SK-N-DZ (cell line): ENCODE measurements at places on chromosomes 5 and 9.

- no peak for DNase-seq
These were observed 7.4 kb upstream of the UBAC1 start for GRCh38 chr9:135968601-135969000.

DNA sequence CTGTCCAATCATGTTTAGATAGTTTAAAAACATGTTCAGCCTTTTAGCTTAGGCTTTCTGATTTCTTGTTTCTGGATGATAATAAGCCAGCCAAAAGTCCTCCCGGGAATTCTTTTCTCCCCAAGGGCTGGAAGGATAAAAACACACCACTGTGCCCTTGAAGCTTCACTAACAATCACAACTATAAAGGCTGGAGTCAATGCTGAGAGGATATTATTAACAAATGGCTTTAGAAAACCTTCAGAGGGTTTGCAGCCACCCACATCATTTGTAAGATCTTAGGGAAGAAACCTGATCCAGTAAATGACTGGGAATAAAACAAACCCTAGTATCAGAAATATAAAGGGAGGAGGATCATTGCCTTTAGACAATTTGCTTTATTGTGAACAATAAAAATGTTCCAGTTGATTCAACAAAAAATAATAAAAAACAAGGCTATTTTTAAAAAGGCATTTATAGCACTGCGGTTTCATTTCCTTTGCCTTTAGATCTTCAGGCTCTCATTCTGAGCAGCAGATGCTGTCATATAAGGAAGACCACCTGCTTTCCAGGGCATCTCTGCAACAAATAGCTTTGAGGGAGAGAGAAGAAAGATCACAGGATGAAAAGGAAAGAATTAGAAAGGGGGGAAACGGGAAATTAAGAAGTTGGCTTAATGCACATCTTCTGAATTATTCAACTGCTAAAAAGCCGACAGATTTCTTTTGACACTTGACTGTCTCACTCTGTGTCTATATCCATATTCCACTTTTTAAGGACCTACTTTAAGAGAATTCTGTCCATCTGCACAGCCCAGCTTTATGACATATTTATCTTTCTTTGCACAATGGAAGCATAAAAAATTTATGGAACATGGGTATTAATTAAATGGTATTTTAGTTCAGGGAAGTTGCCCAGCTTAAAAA, 277.2 kb upstream of the SLC24A2 start:
- DNase-seq, result no peak

- DNase-seq, result no peak
These were observed 341.5 kb downstream of the OSTF1 start for GRCh38 chr9:75429531-75430475.

DNA sequence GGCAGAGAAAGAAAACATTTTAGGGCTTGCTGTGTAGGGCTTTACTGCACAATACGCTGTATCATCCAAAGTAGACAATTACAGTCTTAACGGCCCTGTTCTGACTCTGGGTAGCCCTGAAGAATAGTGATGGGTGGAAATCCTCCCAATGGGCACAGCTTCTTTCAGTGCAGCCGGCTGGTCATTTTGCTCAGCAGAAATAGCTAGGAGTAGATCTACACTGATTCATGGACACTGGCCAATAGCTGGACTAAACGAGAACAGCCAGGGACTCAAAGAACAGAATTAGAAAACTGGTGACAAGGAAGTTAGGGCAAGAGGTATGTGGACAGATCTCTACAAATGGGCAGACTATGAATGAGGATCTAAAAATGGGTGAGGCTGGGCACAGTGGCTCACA, 69.3 kb downstream of the IARS1 start:
- no peak for DNase-seq

DNA sequence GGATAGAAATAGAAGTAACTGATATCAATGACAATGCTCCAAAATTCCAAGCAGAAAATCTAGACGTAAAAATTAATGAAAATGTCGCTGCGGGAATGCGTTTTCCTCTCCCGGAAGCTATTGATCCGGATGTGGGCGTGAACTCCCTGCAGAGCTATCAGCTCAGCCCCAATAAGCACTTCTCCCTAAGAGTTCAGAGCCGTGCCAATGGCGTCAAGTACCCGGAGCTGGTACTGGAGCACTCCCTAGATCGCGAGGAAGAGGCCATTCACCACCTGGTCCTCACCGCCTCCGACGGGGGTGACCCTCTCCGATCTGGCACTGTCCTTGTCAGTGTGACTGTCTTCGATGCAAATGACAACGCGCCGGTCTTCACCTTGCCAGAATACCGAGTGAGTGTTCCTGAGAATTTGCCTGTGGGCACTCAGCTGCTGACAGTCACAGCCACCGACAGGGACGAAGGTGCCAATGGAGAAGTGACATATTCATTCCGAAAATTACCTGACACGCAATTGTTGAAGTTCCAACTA, 818 bp downstream of the PCDHGA10 start:
- DNase-seq, result no peak

GRCh38 chr5:145856285-145856818, 16.5 kb downstream of the GRXCR2 start:
- DNase-seq, result peak; percentile 67

DNA sequence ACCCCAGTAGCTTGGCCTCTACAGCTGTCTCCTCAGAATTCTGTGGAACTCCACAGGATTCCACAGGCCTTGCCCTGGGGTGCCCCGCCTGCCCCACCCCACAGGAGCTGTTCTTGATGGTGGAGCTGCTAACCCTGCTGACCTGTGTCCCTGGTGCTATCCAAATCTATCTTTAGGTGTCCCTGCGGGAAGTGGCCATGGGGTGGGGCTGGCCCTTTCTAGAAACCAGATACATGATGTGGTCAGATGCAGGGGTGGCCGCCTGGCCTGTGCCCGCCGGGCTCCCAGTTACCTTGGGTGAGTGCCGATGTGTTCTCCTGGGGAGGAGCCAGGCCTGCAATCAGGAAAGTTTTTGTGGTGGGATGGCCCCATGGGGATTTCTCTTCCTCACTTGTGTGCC, 34.2 kb downstream of the WNK2 start:
- no peak for DNase-seq

GRCh38 chr5:133299728-133300127, 247.9 kb downstream of the HSPA4 start:
- DNase-seq, result no peak

DNA sequence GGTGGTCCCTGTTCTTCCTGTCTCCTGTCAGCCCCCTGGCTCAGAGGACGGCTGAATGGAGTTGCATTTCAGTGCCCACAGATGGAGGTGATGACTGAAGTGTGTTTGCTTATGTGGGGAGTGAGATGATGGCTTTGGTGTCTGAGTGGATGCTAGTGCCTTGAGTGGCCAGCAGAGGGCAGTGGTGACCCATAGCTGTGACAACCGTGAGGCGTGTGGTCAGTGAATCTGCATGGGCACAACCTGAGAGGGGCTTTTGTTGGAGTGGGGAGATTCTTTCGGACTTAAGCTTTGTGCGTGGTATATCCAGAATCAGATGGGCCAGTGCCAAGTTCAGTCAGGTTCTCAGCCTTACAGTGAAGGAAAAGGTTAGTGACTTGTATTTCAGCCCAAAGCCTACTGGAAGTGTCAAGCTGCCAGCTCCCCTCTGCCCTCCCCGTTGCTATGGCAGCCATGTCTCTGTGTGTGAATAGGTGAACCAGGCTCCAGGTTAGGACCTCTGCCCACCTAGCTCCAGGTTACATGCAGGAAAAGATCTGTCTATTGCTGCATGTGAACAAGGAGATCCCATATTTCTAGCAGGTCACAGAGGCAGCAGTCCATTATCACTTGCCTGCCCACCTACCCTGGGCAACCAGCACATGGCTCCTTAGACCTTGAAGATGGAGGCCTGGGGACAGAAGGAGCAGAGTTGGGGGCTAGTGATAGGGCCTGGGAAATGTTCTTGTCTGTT, 14.7 kb upstream of the CXXC5 start:
- peak; percentile 80 for DNase-seq

DNA sequence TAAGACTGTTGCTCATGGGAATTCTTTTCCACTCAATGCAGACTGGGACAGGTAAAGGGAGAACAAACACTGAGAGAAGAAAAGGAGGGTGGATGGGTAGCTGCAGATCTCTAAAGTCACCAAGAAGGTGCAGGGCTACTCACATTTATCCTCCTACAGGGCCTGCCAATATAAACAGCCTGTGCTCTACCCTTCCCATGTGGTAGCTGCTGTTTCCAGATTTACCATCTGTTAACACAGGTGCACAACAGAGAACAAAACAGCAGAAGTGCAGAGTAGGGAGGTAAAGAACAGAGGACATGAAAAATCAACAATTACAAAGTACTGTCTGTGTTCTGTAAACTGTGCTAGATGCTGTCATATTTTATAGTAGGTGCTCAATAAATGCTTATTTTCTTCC, 26.0 kb downstream of the JAKMIP2 start:
- no peak for DNase-seq

GRCh38 chr5:170361616-170362015, 27.6 kb downstream of the KCNMB1 start:
- no peak for DNase-seq

DNA sequence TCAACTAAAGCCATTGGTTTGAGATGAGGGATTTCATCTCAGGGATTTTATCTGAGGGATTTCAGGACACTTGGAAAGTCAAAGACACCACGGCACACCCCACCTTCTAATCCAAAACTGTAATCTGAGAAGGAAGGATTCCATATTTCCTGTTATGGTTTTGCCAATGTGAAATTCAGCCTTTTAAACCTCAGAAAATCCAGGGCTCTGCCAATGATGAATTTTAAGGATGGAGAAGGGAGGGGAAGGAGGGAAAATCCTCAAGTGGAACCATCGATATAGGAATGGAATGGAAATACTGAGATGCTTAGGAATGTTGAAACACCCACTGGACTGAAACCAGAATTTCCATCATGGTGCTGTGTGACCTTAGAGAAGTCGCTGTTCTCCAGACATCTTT, 5.3 kb downstream of the C1QTNF3 start:
- DNase-seq, result no peak

GRCh38 chr5:96881511-96882115, 5.3 kb downstream of the ERAP2 start:
- DNase-seq, result no peak

DNA sequence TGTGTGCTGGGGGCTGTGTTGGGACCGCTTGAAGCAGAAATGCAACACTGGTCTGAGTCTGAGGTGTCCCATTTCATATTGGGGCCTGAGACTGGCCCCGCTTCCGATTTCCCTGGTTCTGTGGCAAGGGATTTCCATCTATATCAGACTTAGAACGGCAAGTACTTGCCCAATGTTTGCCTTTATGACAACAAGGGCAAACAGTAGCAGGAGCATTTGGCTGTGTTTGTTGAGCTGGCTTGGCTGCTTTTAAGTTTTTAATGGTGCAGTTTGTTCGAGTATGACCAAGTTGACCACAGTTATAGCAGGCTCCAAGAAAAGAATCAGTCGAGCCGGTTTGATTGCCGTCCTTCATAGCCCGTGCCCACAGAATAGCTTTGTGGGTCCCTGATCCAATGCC, 17.0 kb downstream of the HSDL2 start:
- DNase-seq, result no peak

DNA sequence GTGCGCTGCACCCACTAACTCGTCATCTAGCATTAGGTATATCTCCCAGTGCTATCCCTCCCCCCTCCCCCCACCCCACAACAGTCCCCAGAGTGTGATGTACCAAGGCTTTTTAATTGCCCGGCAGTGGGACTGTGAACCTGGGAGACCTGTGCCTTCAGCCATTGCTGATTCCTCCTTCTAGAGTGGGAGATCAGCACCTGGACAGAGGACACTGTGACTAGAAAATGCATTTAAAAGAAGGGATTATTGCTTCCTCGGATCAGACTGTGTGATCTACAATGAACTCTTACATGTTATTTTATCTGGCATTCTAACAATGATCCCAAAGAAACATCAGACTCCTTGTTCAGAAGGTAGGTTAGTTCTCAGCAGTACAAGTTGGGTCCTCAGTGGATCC, 25.9 kb downstream of the CTSL start:
- DNase-seq, result no peak

GRCh38 chr5:107483231-107484024, 187.3 kb downstream of the EFNA5 start:
- peak; percentile 67 for DNase-seq

GRCh38 chr9:136947955-136948510, 3.0 kb downstream of the C8G start:
- peak; percentile 71 for DNase-seq

GRCh38 chr9:133893191-133893994, 98.7 kb downstream of the VAV2 start:
- DNase-seq, result no peak

DNA sequence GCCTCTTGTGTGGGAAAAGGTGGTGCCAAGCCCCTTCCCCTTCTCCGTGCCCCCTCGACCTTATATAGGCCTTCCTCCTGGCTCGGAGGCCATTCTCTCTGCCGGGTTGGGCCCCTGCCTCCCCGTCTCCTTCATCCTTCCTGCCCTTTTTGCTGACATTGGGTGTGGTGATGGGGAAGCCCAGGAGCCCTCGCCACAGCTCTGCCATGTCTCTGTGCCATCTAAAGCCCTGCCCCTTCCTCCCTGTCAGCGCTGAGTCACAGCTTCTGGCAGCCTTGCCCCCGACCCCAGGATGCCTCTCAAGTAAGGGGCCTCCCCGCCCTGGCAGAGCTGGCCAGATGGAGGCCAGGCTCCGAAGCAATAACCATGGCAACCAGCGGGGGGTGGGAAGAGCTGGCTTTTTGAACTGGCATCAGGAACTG, 30.4 kb downstream of the JADE2 start:
- peak; percentile 72 for DNase-seq

DNA sequence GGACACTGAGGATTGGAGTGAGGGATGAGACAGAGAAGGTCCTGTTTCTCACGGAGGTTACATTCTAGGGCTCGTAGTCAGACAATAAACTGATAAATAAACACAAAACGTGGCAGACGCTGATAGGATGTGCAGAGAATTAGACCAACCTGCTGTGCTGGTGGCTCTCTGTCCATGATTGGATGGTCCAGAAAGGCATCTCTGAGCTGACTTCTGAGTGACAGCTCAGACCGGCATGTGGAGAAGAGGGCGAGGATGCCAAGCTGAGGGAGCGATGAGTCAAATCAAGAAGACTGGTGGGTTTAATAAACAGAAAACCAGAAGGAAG, 132.3 kb upstream of the TAF11L2 start:
- DNase-seq, result no peak

- DNase-seq, result no peak
These were observed 15.1 kb downstream of the RASGEF1C start for GRCh38 chr5:180193749-180194375.

DNA sequence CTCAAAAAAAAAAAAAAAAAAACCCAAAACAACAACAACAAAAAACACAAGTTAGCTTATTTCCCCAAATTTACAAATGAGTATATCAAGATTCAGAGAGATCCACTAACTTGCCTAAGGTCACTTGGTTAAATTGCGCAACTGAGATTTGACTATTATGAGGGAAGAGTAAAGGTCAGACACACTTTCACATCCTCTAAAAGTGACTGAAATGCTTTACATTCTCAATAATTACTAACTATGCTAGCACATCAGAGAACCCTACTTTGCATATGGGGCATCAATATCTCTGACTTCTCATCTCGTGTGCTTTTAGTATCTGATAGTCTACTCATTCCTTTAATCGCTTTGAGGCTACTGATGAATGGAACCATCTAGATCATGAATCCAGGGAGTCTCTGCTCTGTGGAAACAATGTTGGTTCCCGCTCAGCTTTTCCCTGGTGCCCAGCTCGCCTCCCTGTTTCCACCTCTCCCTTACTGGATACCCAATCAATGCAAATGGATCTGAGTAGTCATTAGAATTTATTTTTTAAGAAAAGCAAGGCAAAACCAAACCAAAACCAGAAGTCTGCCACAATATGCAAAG, 182.1 kb upstream of the TRIM32 start:
- DNase-seq, result no peak
